ENCODE measurements at places on chromosomes 2 and 18.

DNA sequence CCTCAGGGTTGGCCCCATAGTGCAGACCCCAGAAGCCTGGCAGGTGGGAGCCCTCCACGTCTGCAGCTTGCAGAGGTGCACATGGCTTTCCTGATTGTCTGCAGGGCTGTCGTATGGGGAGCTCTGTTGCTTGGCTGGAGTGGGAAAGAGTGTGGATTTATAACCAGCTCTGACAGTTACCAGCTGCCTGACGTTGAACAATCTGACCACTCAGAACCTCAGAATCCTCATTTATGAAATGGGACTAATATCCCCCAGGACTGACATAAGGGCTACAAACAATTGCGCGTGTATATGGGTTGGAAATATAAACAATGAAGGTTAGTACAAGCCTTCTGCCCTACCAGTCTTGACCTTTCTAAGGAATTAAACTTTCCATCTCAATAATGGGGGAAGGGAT lies 13.9 kb upstream of the PXDN start:
- no peak for DNase-seq

- DNase-seq, result no peak
Measured at GRCh38 chr18:22688877-22689496, 244.1 kb upstream of the RBBP8 start.

GRCh38 chr2:164967781-164968228 lies 12.5 kb upstream of the SLC38A11 start:
- DNase-seq, result no peak

DNA sequence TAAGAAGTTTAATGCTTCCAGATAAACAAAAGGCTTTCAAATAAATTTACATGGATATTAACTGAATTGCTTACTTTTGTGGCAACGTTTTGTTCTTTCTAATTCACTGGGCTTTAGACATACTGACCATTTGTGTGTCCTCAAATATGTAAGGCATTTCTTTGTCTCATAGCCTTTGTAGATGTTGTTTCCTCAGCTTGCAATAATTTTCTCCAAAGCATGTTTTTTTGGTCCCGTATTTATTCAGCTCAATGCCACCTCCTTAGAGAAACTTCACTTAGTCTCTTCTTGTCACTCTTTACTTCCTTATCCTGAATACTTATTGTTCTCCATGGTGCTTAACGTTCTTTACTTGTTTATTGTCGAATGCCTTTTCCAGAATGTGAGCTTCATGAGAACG lies 98.5 kb downstream of the NUP35 start:
- DNase-seq, result no peak
